Astrocyte (in vitro differentiated cells and primary cell): ENCODE measurements at places on chromosomes 1 and 21.

DNA sequence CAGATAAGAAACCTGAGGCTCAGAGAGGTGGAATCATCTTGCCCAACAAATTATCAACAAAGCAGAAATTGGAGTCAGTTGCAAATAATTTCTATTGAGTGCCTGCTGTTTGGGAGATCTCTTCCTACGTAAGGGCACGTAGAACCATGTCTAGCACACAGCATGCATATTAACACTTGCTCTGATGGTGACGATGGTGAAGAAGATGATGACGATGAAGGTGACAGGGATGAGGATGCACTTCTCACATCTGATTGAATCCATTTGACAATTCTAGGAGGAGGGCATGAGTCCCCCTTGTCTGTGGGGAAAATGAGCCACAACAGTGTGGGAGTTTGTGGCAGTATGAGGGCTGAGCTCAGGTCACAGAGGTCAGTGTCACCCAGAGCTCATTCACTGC, 183.6 kb downstream of the HIVEP3 start:
- DNase-seq: no peak

DNA sequence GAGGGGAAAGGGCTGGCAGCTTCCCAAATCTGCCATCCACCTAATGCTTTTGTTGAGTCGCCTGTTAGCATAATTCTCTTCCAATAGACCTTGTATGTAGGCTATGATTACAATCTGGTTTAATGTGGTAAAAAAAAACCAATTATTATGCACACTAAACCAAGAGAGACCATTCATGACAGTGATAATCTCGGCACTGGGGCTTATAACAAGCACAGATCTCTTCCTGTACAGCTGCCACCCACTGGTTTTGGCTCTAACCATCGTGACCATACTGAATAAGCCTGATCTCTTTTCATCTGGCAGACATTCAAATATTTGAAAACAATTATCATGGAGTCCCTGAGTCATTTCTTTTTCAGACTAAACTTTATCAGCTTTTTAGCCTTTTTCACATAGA, 12.0 kb upstream of the SYT14 start:
- peak; percentile 98 for DNase-seq

DNA sequence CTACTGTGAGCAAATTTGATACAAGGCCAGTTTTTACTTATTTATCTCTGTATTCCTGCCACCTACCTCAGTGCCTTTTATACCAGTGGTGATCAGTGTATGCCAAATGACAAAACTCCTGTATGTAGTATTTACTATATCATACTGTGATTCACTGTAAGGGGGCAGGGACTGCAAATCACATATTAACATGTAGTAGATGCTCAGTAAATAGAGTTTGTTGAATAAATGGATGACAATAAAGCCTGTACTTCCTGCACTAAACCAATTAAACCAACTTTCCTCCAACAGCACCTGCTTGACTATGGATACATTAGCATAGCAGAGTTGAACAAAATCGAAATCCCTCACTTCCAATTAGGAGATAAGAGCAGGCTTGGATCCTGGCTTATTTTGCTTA, 73.3 kb upstream of the C1orf87 start:
- no peak for DNase-seq

DNA sequence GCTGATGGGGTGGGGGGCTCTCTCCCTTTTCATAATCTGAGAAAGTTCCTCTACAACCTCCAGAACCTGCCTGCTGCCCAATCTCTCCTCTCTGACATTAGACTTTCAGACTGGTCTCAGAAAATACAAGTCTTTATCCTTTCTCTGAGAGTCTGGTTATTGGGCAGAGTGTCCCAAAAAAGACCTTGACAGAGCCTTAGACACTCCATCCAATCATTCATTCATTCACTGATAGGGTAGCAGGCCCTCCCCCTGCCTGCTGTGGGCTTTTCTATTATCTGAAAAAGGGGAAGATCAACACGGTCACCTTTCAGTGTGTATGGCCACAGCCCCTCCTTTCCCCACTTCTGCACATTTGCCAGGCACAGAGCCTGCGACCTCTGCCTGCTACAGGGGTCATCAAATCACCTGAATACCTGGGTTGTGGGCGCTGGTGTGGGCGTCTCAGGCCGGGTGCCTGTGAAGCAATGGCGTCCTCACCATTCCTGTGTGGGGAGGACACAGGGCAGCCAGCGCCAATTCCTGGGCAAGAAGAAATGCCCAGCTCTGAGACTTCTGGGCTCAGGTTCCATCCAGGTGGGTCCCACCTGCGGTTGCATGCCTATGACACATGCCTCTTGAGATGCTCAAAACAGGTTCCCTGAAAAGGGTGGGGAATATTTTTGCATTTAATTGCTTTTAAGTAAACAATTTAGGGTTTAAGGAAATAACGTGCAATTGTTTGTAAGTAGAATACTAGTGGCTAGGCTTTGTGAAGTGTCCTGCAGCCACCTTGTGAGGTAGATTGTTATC, 52.8 kb downstream of the ELK4 start:
- DNase-seq: no peak

- peak; percentile 96 for DNase-seq
Observed at GRCh38 chr1:26275580-26276431, 4.1 kb upstream of the SH3BGRL3 start.

DNA sequence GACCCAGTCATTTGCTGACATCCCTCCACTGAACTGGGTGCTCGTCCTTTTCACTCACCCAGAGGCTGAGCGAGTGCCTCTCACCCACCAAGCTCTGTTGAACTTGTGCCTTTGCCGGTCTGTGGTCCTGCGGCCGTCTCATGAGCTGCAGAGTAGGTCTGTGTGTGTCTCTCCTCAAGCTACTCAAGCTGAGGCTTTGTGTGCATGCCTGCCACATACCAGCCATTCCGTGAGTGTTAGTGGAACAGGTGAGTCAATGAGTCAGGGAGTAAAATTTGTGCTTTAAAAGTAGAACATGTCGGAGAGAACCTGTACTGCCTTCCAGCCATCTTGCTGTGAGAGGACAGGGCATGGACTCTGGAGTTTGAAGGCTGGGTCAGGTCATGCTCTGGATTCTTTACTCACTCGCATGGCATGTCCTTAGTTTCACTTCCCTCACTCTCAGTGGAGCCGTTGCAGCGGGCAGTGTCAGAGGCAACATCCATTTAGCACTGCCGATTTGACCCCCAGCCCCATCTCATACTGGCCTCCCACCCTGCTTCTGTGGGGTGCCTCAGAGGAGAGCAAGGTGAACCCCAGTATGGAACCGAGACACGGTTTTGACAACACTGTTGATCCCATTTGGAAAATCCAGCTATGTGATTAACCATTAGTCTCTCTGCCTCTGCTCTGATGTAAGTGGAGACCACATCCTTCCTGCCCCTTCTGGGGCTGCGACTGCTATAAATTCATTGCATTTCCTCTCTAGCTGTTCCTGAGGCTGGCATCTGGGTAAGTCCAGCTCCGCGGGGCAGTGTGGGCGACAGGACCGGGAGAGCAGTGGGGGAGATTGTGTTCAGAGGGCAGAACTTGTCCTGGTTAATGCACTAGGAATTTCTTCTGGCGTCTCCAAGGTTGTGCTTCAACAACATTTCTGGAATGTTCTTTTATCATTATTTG, at the start of gene NLRP3:
TSS of gene NLRP3 (plus strand) at position 751 of the 939 bp plus-strand sequence. CDS start 2,628 bp downstream, outside the sequence.
- DNase-seq: no peak

DNA sequence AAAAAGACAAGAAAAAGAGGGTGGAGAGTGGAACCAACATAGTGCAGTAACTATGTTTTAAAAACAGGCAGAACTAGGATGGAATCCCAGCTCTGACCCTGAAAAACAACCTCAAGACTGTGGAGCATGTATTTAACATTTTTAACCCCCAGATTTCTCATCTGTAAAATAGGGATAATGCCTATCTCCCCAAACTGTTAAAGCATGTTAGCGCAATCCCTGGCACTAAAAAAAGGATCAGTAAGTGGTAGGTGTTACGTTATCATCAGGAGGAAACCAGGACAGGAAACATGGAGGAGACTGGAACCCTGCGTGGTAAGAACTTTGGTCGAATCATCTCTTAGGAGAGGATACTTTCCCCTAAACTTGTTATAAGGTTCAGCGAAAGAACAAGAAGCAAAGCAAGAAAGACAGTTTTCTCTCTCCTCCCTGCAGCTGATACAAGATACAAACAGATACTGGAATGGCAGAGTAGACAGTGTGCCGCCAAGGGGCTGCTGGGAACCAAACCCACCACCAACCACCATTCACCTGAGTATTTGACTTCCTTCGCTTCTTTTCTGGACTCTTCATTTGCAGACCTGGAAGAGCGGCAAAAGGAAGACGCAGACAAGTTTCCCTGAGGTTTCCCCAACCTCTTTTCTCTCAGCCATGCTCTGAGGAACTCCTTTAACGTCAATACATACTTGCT, 991 bp downstream of the PYGO2 start:
- DNase-seq: no peak

DNA sequence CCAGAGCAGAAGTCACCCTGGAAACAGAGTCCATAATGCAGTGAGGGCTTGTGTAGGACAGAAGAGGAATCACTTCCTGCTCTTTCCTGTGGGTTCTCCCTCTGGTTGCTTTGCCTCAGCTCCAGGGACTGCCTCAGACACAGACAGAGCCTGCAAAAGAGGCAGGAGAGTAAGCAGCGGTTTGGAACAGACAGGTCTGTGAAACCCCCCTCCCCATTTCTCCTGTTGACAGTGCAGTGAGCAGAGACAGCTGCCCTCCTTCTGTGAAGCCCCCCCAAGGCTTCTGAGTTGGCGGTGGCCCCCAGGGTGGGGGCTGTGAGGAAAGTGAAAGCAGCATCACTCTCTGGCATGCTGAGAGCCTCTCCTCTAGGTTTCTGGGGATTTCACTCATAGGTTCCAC, 53.0 kb downstream of the MAB21L3 start:
- DNase-seq: no peak

- DNase-seq: no peak
Observed at GRCh38 chr1:54417123-54417522, 10.9 kb upstream of the SSBP3 start.

DNA sequence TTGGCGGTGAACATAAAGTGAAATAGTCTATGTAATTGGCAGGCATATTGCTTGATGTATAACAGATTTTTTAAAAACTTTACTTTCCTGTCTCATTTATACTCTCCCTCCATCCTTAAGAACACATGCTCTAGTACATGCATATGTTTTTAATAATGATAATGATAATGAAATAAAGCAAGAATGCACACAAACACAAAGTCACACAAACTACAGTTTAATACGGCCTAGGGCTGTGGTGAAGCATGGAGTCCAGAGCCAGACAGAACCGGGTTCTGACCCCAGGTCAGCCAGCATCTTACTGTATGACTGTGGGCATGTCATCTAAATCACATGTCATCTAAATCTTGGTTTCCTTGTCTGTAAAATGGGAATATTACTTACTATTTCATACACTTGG, 324.9 kb upstream of the NFIA start:
- no peak for DNase-seq

DNA sequence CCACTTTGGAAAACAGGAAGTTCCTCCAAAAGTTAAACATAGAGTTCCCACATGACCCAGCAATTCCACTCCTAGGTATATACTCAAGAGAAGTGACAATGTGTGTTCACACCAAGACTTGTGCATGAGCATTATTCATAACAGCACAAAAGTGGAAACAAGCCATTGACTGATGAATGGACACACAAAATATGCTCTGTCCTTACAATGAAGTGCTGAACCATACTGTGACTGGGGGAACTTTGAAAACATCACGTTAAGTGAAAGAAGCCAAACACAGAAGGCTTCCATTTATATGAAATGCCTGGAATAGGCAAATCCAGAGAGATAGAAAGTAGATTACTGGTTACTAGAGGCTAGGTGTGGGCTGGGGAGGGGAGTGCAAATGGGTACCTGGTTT, 150.3 kb downstream of the ZSCAN20 start:
- no peak for DNase-seq

DNA sequence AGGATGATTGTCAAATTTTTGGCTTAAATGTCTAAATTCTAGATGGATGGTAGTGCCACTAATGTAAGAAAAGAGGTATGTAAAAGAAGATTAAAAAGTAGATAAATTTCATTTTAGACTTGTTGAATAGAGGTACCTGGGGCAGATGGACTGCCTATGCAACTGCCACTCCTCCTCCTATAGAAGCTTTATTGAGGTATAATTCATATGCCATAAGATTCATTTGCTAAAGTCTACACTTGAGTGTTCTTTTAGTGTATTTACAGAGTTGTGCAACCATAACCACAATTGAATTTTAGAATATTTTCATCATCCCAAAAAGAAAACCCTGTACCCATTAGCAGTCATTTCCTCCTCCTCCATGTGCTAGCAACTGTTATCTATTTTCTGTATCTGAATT, 70.6 kb downstream of the FNBP1L start:
- no peak for DNase-seq

DNA sequence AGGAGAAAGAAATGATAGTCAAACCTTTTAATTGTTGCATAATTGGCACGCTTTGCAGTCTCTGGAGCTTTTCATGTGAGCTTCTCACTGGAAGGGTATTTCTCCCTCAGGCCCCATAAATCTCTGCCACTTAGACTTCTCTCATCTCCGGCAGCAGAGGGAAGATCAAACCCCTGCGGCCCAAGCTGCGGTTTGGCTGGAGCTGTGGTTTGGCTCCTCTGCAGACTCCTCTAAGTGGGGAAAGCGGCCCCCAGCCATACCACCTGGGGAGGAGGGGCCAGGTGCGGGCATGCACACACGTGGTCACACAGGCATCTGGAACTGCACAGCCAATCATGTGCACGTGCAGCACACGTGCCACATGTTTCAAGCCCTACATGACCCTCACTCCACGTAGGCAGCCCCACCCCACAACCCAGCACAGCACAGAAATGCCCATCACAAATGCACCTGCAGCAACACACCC, 58.3 kb downstream of the UBE2T start:
- peak; percentile 89 for DNase-seq

- no peak for DNase-seq
Observed at GRCh38 chr1:61323681-61324328, 241.4 kb downstream of the NFIA start.
